Activated naive CD4-positive, alpha-beta T cell treated with anti-CD3 and anti-CD28 coated beads, Interleukin-2, amount 50 U/mL, for 16 hours (primary cell): ENCODE measurements at places on chromosomes 6 and 20.
A peak's percentile ranks its signal among the peaks of the same experiment; 100 is the strongest.

DNA sequence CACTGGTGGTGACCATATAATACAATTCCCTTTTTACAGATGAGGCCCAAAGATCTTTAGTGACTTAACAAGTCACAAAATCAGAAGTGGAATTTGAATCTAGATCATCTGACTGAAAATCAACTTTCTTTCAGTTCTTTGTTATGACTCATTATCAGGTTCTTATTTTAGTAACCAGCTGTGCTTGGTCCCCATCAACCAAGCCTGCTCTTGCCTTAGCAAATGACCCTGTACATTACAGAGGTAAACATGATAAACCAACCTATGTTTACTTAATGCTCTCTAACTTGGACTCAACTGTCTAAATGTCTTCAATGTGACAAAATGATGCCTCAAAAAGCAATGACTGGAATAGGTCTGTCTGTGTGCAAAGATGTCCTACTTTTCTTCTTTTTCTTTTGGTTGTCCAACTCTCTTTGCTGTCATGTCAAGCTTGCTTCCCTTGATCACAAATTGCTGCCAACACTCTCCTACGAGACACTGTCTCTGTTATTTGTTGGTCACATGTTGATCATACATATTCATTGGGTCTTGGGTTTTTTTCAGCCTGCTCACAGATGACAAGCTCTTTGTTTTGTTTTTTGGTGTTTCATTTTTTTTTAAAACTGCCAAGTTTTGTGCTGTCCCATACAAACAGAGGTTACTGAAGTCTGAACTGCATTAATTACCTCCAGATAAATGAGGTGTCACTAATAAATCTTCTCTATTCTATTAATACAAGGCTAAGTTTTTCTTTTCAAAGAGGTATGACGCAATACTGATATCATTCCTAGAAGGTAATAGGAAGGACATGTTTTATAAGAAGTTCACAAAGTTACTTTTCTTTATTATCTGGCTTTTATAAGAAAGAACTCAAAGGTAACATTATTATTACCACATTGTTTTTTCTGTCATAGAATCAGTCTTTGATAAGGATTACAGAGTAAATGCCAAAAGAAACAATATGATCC lies 62.2 kb upstream of the PLN start:
- DNase-seq, result no peak

- DNase-seq, result no peak
These were observed 155.3 kb upstream of the EYA4 start for GRCh38 chr6:133085896-133086295.

GRCh38 chr20:12535316-12535715 lies 473.5 kb upstream of the SPTLC3 start:
- DNase-seq, result no peak

DNA sequence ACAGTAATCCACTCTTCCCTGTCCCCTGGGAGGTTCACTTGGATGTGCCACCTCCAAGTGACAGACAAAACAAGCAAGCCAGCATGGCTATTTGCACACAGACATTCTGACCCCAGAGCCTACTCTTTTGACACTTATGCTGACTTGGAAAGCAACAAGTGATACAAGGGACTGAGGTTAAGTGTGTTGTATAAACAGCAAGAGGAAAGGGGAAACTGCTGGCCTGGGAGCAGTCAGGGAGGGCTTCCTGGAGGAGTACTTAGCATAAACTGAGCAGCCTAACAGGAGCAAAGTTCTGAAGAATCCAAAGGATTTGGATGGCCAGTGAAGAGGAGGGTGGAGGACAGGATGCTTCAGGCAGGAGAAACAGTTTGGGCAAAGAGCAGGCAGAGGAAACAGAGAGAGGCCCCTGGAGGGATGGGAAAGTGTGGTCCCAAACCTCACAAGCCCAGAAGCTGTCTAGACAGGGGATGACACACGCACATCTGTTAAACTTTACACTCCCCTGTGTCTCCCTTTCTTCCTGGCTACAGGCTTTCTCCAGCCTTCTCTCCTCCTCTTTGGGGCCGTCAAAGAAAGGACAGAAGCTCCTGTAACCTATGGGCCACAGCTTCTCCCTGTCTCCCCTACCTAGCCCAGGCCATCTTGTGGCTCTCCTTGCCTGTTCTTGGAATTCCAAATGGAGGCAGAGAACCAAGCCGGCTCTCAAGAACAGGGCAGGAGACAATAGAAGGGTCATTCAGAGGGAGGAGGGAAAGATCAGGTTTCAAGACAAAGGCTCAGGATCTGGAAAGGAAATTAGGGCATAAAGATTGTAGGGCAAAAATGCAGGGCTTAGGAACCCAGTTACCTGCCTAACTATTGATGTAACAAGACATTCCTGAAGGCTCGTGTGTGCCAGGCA lies 19.3 kb downstream of the SULF2 start:
- no peak for DNase-seq

- no peak for DNase-seq
These were observed 6.7 kb downstream of the SFT2D1 start for GRCh38 chr6:166335378-166336302.

DNA sequence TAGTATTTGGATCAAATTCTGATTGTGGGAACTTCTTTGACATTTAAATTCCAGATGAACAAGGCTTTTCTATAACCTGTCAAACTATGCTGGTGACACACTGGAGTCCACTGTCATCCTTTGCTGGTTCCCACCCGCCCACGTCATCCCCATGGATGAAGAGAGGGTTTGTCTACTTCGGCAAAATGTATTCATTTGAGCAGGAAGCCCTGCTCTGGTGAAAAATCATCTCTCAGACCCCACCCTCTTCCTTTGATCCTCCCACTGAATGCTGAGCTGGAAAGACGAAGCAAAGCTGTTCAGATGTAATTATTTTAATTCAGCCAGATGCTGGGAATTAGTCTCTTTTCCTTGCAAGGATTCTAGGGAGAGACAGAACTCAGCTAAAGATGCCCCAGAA lies 50.5 kb downstream of the CPNE5 start:
- DNase-seq, result no peak

DNA sequence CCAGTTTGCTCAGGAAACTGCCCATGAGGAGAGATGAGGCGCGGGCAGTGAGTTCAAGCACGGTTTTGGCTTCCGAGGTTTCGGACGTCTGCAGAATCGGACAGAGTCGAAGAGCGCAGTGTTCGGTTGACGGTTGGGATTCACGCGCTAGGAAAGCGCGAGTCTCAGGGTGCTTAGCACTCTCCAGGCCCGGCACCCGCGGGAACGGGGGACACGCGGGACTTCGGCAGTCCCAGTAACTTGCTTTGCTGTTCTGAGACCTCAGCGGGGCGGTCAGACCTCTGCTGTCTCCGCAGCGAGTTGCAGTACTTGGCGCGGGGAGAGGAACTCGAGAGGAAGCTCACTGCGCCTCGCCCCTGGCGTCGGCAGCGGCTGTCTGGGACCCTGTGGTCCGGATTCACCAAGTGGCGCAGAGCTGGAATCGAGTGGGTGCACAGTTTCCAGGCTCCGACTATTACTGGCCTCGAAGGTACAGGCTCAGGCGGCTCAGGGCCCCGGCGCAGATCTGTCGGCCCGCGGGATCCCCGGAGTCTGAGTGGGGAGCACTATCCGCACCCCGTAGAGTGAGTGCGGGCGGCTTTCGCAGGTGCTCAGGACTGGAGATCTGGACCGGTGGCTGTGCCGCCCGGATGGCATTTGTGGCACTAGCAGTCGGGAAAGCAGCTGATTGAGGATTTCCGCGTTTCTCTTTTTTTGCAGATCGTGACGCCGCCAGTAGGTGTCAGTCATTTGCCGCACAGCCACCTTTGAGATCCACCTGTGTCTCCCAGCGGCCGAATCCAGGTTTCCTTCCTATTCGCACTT lies at the start of gene POM121L2:
POM121L2 (minus strand) TSS at position 128 of the 804 bp plus-strand sequence; CDS start at position 25, 103 bp downstream.
- DNase-seq, result peak; percentile 62

GRCh38 chr6:88922775-88923548 lies 40.5 kb downstream of the RNGTT start:
- no peak for DNase-seq

DNA sequence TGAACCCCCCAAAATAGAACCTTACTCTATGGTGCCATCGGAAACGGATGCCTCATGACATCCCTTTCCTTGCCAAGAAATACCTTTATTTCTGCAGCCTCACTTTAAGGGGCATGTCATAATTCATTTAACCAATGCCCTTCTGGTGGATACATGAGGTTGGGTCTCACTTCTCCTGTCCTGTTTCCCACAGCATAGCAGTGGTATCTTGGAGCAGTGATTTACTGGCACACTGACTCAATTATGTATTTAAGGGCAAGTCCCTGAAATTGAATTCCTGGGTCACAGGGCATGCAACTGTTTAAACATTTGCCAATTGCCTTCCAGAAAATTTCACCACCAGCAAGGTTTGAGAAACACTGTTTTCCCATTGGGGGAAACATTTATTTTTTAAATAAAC lies 639 bp upstream of the LBP start:
- no peak for DNase-seq

GRCh38 chr6:3718407-3718806 lies 33.1 kb downstream of the PXDC1 start:
- DNase-seq, result no peak

DNA sequence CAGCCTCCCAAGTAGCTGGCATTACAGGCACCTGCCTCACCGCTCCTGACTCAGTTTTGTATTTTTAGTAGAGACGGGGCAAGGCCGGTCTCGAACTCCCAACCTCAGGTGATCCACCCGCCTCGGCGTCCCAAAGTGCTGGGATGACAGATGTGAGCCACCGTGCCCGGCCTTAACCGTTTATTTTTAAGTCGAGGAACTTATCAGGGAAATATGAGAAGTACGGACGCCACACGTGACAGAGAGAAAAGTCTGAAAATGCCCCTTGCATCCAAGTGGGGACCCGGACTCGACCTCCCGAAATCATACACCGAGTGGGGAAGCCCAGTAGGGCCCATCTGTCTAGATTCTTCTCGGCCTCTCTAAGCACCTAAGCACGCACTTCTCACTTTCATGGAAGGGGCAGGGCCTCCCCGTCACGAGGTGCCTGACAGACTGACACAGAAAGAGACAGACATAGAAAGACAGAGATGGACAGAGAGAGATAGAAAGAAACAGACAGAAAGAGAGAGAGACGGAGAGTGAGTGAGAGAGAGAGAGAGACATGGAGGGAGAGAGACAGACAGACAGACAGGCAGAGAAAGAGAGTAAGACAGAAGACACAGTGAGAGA lies 756.5 kb upstream of the DEFB115 start:
- no peak for DNase-seq

GRCh38 chr6:73264446-73264845 lies 1.4 kb upstream of the KHDC1 start:
- DNase-seq, result no peak

- no peak for DNase-seq
These were observed 108.6 kb upstream of the NAA20 start for GRCh38 chr20:19908576-19908975.

GRCh38 chr6:152271776-152272464 lies 365.2 kb downstream of the SYNE1 start:
- no peak for DNase-seq
